Spleen (tissue), 13 donors: ENCODE measurements at places on chromosomes 1 and 21.

DNA sequence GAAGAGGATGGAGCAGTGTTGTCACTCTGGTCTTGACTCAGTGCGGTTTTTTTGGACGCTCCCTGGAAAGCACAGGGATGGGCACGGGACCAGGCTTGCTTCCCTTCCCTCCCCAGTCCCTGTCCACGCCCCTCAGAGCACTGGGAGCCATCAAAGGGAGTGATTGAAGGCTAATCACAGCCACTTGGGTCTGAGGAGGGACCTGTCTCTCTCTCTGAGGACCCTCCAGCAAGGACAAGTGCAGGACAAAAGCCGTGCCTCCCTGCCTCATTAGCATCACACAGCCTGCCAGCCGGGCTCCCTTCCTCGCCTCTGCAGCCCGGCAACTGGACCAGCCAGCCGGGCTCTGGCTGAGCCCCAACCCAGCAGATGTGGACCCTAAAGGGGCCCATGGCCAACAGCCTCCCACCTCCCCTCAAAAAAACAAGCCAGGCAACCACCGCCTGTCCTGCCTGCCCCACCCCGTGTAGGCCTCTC lies 18.6 kb upstream of the PDZK1IP1 start:
- DNase-seq, result peak; percentile 56

DNA sequence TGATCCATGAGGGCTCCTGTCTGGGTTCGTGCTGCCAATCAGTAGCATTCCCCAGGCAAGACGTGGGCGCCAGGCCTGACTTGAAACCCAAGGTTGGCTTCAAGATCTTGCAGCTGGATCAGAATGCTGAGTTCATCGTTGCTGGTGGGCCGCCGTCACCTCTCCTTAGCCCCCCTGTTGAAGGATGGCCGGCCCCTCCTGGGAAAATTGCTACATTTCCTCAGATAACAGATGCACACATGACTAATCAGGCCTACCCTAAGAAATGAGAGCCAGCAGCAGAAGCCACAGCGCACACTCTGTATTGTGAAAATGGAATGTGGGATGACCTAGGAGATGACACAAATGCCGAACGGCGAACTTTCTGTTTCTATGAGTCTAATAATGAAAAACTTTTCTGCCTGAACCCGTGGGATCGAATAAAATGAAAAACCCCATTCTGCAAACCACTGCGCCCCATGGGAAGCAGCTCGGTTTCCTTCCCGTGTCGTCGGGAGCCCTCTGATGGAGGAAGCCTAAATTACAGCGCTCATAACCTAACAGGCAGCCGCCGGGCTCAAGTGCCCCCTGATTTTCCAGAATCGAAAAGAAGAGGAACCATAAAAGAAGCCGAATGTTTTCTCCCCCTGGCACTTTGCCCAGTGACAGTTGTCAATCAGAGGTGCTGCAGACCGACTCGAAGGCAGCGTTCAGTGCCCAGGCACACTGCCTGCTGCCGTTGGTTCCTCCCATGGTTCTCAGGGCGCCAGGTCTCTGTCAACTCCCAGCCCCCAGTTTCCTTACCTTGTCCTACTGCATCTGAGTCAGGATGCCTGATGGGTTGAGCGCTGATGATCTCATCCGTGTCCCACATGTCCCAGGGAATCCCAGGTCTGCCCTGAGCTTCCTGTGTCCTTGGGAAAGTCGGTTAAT lies 38.2 kb upstream of the H6PD start:
- peak; percentile 85 for DNase-seq

GRCh38 chr1:115595279-115596079 lies 46.3 kb upstream of the VANGL1 start:
- DNase-seq, result peak; percentile 78

DNA sequence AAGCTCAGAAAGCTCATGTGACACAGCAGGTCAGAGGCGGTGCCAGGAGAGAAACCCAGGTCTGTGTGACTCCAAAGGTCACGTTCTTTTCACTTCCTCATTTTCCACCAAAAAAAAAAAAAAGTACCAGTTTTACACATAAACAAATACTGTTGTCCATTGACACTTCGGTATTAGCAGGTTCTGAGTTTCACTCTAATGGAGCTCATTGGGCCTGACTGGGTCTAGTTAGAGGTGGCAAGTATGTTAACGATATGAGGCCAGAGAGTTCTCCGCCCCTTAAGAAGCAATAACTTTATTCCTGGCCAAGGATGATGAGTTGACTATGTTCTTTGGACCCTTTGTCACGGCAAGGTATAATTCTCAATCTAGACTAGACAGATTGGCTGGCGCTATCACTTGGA lies 30.0 kb upstream of the SDE2 start:
- peak; percentile 83 for DNase-seq

DNA sequence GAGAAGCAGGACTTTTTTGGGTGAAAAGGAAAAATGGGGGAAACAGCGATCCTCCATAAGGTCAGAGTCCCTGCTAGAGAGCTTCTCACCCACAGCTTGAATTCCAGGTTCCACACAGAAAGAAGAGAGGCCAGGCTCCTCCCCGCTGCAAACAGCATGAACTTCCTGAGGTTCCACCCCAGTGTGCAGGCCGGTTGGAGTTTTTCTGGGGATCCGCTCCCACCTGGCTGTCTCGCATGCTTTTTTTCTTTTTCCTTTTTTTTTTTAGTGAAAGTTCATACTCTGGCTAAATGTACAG lies 595.1 kb upstream of the ZP4 start:
- no peak for DNase-seq

DNA sequence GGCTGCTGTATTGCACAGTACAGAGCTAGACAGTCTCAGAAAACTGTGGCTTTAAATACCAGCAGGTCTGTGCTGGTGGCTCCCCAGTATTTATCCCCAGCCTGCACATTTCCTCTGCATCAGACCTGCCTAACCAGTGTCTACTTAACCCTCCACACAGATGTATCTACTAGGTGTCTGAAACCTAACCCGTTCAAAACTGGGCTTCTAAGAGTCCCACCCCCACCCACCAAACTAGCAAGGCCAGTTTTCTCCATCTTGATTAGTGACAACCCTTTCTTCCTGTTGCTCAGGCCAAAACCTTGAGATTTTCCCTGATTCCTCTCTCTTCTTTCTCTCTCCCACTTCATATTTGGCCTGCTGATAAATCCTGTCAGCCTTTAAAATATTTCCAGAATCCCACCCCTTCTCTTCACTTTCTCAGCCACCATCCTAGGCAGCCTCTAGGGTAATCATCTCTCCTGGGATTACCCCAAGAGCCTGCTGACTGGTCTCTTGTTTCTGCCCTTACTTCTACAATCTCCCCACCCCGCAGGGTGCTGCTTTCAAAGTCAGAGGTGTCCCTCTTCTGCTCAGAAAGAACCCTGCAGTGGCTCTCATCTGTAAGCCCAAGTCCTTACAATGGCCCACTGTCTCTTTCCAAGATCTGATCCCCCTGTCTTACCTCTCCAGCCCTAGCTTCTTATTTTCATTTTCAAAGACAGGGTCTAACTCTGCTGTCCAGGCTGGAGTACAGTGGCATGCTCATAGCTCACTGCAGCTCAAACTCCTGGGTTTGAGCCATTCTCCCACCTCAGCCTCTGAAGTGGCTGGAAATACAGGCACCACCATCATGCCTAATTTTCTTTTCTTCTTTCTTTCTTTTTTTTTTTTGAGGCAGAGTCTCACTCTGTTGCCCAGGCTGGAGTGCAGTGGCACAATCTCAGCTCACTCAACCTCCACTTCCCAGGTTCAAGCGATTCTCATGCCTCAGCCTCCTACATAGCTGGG lies 45.2 kb downstream of the H3-3A start:
- DNase-seq, result peak; percentile 24

- no peak for DNase-seq
Measured at GRCh38 chr1:77756052-77756754, 3.4 kb downstream of the USP33 start.

- no peak for DNase-seq
Measured at GRCh38 chr1:66343569-66344325, 190.2 kb upstream of the SGIP1 start.

DNA sequence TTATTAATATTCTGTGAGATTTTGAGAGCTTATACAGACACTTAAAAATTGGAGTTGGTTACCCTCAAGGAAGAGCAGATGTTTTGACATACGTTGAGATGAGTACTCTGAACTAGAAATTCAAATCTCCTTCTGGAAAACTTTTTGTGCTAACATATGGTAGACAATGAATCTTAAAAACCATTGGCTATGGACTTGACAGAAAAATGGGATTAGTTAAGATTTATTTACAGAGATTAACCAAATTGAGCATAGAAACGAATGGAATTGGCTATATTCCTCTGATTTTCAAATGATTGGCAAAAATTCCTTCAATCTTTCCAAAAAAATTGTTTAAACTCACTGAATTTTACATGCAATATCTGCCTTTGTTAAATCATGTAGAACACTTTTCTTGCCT lies 1392.9 kb downstream of the BRINP3 start:
- no peak for DNase-seq

GRCh38 chr1:152506899-152507498 lies 3.6 kb upstream of the LCE5A start:
- no peak for DNase-seq
